GM23338 (cell line): ENCODE measurements at places on chromosomes 12 and 14.

GRCh38 chr14:98900798-98901197, 371.2 kb downstream of the BCL11B start:
- DNase-seq = no peak

DNA sequence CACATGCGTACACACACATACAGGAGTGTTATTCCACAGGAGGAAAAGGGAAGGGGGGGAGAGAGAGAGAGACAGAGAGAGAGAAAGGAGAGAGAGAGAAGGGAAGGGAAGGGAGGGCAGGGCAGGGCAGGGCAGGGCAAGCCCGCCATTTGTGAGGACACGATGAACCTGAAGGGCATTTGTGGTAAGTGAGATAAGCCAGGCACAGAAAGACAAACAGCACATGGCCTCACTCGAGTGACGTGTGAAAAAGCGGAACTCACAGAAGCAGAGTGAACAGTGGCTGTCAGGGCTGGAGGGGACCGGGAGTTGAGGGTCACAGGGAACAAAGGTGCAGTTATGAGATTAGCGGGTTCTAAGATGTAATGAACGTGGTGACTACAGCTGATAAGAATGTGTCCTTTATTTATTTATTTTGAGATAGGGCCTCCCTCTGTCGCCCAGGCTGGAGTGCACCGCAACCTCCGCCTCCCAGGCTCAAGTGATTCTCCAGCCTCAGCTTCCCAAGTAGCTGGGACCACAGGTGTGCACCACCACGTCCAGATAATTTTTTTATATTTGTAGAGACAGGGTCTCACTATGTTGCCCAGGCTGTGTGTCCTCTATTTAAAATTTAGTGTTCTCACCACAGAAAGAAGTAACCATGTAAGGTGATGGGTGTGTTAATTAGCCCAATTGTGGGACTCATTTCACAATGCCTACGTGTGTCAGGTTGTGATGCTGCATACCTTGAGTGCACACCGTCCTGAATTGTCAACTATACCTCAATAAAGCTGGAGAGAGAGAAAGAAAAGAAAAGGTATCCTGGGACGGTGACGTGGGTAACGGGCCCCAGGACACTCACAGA, 18.7 kb upstream of the FBRSL1 start:
- no peak for DNase-seq

DNA sequence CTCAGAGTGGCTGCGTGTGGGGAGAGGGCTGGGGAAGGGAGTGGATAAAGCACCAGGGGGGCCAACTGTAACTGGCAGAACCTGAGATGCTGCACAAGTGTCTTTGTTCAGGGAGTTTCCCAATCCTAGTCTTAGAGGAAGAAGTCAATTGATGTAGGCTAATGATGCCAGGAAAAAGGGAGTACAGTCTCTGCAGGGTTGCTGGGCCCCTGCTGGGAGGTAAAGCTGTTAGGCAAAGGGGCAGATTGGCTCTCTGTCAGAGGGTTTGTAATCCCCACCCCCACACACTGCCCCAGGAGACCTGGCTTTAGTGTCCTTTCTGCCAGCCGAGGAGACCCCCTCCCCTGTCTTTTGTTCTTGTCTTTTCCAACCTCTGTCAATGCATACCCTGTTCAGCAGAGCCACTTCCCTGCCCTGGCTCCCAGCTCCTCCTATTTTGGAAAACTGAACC, 178.4 kb downstream of the KCNA5 start:
- DNase-seq = peak; percentile 71

GRCh38 chr14:106442857-106443256, 916.5 kb downstream of the TMEM121 start:
- DNase-seq = no peak

DNA sequence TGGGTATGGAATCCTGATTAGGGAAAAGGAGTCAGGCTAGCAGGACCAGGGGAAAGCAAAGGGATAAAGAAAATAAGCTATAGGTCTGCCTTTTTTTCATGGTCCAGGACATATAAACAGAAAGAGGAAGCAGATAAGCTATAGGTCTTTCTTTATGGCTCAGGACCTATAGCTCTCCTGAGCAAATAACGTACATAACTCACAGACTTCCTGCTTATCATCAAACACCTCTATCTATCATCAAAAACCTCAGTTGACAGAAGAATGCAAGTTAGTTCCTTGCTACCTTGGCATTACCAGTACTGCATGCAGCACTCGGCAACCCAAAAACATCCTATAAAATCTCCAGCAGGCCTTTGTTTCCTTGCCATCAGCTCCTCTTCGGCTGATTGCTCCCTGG, 238.7 kb upstream of the OR4E1 start:
- no peak for DNase-seq

- DNase-seq = peak; percentile 78
These were observed 6.8 kb downstream of the SIX6 start for GRCh38 chr14:60515511-60516289.
